NCI-H748 treated with DMSO at 0.1 percent for 48 hours (cell line): ENCODE measurements at places on chromosomes 3 and 15.

DNA sequence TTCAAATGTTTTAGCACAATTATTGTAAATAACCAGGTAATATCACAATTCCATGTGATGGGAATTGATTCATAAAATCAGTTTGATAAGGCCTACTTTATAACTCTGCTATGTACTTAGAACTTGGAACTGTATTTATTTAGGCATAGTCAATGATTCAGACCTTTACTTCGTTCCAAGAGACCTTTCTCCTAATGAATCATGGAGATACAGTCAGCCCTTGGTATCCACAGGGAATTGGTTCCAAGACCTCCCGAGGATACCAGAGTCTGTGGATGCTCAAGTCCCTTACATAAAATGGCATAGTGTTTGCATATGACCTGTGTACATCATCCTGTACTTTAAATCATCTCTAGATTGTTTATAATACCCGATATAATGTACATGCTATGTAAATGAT, 60.8 kb upstream of the UMPS start:
- no peak for DNase-seq

DNA sequence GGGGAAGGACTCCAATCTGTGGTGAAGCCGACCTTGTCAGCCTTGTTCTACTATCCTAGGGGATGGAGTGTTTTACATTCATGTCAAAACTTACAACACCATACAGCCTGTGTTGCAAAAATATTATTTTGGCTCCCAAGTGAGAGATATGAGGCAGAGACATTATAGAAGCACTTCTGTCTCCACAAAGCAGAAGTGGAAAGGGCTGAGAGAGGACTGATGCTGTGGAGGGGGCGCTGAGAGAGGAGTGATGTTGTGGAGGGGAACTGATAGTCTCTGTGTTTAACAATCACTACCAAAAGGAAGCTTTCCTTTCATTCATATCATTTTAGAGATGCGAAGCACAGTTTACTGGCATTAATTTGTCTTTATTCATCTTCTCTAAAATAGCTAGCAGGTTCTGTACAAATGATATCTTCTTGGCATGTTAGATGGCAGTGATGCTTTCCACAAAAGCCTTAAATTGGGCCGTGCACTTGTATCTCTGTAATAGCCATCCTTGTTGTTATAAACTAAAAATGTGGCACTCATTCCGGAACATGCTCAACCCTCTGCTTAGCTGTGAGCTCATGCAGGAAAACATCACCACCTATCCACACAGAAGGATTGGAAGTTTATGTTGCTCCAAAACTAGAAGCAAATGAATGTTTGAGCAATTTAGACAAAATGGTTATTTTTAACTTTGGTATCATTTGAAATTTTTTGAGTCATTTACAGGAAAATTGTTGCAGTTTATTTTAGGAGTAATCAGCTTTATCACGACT, 134.6 kb upstream of the TP63 start:
- DNase-seq = no peak

DNA sequence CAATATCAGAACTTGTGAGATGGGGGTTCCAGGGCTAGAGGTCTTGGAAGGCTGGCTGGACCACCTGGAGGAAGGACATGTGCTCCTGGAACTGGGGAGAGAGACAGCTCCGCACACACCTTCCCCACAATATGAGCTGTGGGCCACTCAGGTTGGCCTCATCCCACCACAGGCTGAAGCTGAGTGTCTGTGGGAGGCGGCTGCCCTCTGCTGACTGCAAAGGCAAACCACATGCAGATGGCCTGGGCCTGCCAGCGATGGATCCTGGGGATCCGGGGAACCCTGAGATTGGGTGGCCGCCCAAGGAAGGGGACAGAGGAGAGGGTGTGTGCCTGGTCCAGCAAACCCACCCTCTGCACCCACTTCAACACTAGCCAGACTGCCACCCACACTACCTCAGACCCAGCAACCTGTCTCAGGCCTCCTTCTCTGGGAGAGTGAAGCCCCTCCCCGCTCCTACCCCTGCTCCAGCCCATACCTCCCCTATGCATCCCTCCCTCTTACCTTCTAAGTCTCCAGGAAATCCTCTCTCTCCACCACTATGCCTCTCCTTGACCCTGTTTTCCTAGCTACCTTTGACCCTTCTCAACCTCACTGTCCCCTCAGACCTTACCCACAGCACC, 44.8 kb downstream of the CYP11A1 start:
- DNase-seq = peak; percentile 26

DNA sequence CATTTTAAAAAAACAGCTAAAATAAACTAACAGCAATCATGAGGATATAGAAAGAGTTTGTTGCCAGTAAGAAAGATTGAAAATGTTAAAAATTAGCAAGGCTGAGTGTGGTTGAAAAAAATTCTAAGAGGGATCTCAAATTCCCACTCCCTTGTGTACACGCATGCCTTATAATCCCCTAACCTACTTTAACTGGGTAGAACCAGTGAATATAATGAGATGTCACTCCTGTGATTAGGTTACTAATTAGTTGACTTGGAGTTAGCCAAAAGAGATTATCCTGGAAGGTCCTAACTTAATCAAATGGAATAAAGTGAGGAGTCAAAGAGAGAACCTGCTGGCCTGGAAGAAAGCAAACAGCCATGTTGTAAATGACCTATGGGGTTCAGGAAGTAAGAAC, 286.0 kb upstream of the TGFBR2 start:
- no peak for DNase-seq

GRCh38 chr3:194683380-194683779, 2.3 kb upstream of the FAM43A start:
- DNase-seq = no peak

DNA sequence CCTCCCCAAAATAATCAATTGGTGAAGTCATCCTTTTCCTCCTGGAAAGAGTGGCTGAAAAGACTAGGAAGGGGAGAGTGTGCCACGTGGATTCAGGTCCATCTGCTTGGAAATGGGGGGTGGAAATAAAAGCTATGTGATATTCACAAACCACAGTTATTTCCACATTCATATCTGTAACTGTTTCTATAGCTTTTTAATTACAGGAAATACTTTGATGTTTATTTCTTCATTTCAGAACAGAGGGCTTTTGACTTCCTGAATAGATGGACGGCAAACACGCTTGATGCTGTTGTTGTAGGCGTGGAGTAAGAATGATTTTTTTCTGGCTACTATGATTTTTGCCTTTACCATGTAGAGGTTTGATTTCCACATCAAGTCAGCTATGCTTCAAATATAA, 10.1 kb downstream of the AADACL2 start:
- DNase-seq = no peak

DNA sequence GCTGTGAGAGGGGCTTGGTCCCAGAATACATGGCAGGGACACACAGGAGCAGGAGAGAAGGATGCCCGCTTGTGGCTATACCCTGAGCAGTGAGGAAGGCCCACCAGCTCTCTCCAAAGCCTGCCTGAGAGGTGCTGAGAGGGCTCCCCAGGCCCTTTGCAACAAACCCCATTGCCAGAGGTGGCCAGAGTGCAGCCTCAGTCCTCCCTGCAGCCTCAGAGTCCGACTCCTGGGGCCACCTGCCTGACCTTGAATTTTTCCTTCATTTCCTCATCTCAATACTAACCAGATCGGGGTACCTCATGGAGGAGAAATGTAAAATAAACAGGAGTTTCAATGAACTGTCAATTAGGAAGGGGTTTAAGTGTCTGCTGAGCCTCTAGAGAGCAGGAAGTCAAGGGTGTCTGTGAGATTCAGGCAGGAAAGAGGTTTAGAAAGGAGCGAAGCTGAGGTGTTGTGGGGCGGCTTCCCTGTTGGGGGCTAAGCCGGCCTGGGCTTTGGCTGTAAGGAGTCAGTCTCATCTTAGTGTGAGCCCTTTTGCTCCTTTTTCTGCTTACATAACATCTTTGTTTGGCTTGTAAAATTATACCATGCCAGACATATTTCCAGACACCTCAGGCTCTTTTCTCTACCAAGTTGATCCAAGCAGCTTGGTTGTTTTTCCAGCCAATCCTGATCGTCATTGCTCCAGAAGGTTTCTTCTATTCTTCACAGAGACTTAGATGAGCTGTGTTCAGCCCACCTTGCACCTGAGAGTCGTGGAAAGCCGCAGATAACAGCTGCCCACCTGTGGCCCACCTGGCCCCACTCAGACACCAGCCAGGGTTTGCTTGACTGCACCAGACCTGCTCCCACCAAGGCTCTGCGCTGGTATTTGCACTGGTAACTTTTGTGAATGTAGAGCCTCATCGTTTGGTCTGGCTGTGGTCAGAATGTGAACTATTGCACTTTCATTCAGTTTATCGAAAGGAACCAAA, 36.7 kb downstream of the CMTM7 start:
- no peak for DNase-seq

DNA sequence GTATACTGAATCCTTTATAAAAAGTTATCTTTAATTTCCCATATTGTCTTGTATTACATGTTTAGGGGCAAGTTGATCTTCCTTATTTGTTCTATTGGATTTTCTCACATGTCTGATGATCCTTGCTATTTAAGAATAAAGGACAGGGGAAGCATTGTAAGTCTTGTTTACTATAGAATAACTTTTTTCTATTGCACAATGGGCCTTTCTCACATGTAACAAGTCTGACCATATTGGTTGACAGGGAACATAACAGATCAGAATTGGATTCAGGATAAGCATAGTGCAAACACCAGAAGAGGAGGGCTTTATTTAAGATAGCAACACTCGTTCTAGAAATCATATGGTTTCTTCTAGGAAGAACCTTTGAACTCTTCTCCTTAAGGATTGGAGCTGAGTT, 257.9 kb upstream of the RBMS3 start:
- no peak for DNase-seq

- no peak for DNase-seq
Observed at GRCh38 chr3:157226173-157226847, 66.4 kb upstream of the CCNL1 start.

DNA sequence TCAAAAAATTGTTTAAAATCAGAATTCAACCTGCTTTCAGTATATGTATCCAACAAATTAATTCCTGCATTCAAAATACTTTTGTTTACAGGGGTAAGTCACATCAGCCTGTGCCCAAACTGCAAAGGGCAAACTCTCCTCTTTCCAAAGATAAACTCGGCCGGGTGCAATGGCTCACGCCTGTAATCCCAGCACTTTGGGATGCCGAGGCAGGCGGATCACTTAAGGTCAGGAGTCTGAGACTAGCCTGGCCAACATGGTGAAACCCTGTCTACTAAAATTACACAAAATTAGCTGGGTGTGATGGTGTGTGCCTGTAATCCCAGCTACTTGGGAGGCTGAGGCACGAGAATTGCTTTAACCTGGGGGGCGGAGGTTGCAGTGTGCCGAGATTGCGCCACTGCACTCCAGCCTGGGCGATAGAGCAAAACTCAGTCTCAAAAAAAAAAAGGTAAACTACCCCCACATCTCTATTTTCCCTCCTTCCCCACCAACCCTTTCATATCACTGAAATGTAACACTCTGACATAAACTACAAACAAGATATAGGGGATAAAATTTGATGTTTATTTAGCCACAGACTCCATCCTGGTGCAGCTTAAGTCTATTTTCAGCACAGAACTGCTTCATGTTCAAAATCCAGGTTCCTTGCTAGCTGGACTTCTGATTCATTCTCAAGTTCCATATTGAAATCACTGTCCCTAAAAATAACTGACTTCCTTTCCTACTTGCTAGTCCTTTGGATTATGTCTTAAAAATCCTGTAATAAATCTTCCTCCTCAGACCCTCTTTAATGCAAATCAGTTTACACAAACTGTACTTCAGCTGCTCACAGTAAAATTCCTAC, 15.4 kb downstream of the UBP1 start:
- DNase-seq = no peak

GRCh38 chr3:32616267-32616962, 45.8 kb upstream of the DYNC1LI1 start:
- DNase-seq = no peak

- DNase-seq = no peak
Observed at GRCh38 chr3:112651516-112651915, 10.6 kb upstream of the CCDC80 start.
